ENCODE measurements at places on chromosomes 3 and 15. TPM values are rescaled to one million over a fixed set of nuclear protein-coding genes. Genes with fewer than 3 reads are reported as not detected.

CHDH gene
- 10.3 TPM for total RNA-seq

MLF1 gene
- 48.9 TPM for total RNA-seq

PPP1R14D gene
- not detected for total RNA-seq

GRIP2 gene
- total RNA-seq: 6.9 TPM

SSR3 gene
- total RNA-seq: 192 TPM

SEMA6D gene
- 3.7 TPM for total RNA-seq

BCHE gene
- total RNA-seq: 1.9 TPM

RTP4 gene
- total RNA-seq: not detected

ITIH1 gene
- not detected for total RNA-seq

RASGRP1 gene
- 2.1 TPM for total RNA-seq

RETNLB gene
- total RNA-seq: not detected

DNA sequence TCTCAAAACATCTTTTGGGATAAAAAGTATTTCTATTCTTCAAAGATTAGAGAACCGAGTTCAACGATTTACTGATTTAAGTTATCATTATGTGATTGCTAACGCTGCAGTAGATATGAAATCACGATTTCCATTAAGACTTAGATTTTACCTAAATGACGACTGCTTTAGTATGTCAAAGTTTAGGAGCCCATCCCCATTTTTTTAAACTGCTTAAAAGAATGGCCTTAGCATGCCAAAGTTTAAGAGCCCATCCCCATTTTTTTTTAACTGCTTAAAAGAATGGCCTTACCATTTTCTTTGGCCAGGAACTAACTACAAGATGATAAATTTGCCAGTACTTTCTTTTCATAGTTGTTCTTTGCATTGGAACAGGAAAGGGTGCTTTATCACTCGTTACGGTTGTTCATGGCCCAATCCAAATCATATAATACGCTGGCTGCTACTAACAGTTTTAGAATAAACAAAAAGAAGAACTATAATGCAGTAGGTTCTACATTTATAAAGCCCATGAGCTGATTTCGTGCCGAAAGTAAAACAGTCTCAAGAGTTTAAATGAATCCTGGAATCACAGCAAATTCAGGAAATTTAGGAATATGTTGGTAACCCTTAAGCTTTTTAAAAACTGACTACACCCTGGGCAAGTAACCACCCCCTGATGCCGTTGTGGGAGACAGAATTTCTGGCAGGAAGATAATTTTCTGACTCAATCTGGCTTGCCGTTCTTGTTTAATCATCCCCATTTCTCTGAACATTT lies 869 bp upstream of the TSC22D2 start:
- no peak for DNase-seq

GRCh38 chr3:59052803-59053411 lies 3.1 kb upstream of the CFAP20DC start:
- no peak for DNase-seq

DNA sequence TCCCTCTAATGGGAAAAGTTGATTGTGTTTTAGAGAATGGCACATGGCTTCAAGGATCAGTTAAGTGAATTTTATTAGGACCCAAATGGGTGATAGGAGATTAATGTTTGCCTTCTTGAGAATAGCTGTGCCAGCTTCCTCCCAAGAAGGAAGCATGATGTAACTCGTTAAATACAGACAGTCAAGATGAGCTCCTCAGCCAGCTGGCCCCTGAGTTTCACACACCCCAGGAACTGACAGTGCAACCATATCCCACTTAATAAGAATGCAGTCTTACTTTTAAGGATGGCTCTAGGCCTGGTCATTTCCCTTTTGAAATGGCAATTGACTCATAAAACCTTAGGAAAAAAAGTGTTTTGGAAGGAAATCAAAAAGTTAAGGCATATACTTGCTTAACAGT lies 472.8 kb upstream of the KCNMB2 start:
- no peak for DNase-seq

- DNase-seq: no peak
Measured at GRCh38 chr3:36648241-36649034, 115.9 kb downstream of the DCLK3 start.

- DNase-seq: no peak
Measured at GRCh38 chr3:24363242-24363641, 131.4 kb downstream of the THRB start.

- DNase-seq: no peak
Measured at GRCh38 chr3:56314842-56315241, 153.4 kb downstream of the ERC2 start.

DNA sequence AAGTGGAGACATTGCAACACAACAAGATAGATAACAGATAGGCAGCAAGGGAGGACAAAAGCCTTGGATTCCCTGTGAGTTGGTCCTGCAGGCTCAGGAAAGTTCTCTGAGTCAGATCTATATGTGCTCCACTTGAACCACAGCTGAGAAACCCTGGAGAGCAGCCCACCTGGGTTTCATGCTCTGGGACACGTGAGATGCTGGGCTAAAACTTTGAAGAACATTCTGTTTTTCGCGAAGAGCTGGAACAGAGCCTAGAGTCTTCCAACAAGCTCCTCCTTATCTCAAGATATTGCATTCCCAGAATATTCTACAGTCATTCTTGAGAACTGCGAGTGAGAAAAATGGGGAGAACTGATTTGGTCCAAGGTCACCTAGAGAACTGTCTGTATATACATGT lies 583.0 kb upstream of the ROBO1 start:
- DNase-seq: no peak

DNA sequence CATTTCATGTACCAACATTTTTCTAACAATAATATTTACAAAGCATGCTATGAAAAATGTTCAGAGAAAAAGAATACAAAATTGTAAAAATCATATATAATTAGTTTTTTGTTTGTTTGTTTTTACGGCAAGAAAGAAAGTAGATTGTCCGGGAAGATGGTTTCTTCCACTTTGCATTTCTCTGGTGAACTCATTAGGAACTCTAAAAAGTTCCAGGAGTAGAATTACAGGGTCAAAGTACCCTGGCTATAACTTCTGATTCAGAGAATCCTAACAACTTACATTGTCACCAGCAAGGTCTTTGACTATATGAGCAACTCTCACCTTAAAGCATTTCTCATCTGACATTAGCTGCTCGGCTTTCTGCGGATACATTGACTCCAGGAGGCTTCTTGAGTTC lies 196.7 kb downstream of the PDE8A start:
- no peak for DNase-seq

DNA sequence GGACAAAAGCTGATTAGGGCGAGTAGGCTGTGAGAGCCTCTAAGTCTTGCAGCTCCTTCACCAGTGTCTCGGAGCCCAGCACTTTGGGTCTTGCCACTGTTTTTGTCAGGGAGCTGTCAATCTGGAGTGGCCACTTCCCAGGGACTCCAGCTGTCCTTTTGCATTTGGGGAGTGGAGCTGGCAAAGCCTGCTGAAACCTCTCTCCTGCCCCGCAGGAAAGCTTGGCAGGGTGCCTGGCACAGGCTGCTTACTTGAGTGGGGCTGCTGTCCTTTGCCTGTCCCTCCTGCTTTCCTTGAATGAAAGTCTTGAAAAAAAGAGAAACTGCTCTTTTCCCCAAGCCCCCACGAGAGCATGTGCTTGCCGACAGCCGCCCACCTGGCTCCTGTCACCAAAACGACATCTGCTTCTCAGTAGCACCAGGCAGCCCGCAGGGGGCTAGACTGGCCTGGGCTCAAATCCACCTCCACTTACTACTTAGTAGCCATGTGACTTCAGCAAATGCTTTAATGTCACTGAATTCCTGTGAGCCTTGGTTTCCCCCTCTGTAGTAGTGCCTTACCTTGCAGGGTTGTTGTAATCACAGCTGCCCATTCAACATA lies 13.7 kb downstream of the USP13 start:
- peak; percentile 59 for DNase-seq

GRCh38 chr3:53806182-53807116 lies 39.8 kb downstream of the CHDH start:
- no peak for DNase-seq

DNA sequence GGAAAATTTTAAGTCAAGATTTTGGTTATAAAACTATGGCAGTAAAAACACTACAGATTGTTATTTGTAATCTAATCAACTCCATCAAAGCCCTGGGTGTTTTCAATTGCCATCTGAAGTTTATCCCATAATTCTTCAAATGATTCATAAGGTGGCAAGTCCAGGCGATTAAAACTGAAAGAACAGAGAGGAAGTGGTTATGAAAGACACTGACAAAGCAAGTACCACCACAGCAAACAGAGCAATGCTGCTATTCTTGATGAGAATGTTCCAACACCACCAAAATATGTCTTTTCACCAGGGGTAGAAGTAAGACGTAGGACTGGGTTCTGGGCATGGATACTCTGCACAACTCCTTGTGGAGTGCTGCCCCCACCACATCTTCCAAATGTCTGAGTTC lies 86.9 kb upstream of the PRTG start:
- DNase-seq: no peak

GRCh38 chr3:10435850-10436249 lies 69.5 kb downstream of the ATP2B2 start:
- DNase-seq: no peak

DNA sequence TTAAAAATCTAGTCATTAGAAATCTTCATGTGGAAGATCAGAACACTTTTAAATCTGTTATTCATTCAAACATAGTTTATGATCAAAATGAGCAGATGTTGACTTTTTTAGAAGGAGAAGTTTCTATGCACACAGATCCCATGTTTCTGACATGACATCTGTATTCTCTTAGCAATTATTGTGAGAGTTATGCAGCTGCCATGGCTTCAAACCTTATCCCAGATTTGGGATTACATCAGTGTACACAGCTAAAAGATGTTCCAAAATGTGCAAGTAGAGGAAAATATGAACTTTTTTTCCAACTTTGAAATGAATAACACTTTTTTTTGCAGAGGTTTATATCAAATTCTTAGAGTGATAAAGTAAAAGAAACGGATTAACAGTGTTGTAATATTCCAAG lies 1166.9 kb downstream of the ZPLD1 start:
- no peak for DNase-seq

DNA sequence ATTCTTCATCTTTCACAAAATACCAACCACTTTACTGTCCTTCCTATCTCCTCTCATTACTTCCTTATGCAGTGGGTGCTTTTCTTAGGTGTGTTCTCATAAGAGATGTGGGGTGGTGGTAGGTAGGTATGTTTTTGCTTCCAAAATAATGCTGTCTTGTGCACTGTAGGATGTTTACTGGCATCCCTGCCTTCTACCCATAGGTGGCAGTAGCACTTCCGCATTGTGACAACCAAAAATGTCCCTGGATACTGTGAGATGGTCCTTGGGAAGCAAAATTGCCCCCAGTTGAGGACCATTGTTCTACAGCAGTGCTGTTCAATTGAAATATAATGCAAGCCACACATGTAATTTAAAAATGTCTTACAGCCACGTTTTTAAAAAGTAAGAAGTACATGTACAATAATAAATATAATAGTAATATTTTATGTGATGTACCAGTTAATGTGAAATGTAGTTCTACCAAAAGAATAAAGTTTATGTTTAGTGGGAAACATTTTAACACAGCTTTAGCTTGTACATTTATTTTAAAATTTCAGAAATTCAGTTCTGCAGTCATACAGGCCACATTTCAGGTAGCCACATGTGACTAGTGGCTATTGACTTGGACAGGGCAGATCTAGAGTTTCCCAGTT lies 75.2 kb downstream of the NEO1 start:
- DNase-seq: no peak

- DNase-seq: no peak
Measured at GRCh38 chr3:131393051-131393450, 11.5 kb downstream of the NUDT16 start.

DNA sequence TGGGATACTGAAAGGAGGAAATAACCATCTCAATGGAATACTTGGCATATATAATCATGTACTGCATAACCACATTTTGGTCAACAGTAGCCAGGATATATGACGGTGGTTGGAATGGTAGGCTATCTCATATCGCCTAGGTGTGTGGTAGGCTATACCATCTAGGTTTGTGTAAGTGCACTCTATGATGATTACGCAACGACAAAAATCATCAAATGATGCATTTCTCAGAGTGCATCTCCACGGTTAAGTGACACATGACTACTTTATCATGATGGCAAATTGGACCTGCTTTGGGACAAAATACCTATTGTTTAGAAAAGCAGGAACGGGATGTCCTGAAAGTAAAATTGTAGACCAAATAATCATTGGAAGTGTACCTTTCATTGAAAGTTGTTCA lies 2.8 kb downstream of the MYZAP start:
- DNase-seq: no peak

Data from H1 (cell line).